Small intestine (tissue), 16 donors: ENCODE measurements at places on chromosomes 3 and 15.

DNA sequence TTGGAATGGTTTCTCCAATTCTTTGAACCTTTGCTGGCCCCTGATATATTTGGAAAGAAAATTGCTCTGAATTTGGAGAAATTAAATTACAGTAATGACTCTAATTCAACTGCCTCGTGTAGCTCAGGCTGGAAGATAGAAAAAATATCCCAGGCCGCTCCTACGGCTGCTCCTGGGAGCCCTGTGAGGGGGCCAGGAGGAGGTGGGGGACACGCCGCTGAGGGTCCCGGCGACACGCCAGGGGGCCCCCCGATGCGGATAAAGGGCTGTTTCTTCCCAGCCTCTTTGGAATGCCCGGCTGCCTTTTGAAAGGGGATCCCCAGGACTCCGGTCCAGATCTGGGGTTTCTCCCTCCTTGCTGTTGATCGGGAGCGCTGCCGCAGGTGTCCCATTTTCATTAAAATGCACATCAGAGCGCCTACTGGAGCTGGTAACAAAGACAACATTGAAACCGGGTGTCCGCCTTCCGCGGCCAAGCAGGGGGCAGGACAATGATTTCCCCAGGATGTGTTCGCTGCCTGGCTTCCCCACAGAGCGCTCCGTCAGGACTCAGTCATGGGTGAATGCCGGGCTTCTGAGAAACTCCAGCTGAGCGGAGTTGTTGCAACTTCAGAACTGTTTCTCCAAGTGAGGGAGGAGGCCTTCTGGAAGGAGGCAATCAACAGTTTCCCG is 200.1 kb upstream of the KBTBD8 start:
- peak; percentile 28 for DNase-seq

GRCh38 chr3:173395412-173396181 is 1.9 kb upstream of the NLGN1 start:
- peak; percentile 48 for DNase-seq

DNA sequence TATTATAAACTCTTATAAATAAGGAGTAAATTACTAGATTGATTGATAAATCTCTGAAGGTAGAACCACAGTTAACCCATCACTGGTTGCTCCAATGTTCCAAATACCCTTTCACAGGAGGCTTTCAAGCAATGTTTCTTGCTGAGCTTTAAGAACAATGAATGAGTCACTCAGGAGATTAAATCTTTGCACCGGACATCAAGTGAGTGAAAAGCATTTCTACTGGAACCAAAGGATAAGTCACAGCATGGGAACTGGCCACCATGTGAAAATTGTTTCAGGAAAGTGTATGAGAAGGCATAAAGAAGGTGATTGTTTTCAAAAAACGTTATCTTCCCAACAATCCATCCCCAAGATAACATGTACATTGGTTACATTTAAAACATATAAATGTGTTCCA is 90.6 kb downstream of the CNTN3 start:
- no peak for DNase-seq

DNA sequence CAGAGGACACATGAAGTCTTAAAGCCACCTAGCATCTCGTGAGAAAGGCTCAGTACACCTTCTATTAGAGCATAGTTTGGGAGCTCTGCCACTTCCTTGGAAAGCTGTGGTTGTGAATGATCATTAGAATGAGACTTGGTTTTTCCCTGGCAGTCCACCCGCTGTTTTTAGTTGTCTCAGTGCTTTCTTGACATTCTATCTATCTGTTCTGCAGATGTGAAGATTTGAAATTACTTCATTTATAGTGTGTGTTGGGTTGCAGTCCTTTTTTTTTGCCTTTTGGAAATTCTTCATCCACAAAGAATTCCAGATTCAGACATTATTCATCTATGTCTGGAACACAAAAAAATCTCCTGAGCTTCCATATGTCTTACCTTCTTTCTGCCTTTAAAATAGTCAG is 23.7 kb downstream of the PPP2R3A start:
- no peak for DNase-seq

GRCh38 chr15:28955160-28955992 is 69.6 kb downstream of the APBA2 start:
- DNase-seq, result no peak

GRCh38 chr15:47367726-47368390 is 349.4 kb upstream of the SEMA6D start:
- DNase-seq, result no peak

- peak; percentile 83 for DNase-seq
Observed at GRCh38 chr15:31488437-31489204, 162.0 kb downstream of the KLF13 start.

DNA sequence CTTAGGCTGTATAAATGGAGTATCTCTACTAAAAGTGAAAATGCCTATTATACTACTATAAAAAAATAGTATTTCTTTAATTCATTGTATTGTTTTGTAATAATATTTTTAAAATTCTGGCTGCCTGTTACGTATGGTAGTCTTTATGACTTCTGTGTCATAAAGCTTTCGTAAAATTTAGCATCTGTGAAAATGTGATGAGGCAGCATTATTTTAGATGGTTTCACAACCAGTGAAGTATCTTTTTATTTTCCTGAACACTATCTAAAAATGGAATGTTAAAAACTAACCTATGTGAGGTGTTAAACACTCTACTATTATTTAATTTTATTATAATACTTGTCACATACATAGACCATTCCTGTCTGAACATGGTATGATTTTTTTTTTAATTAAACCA is 46.2 kb downstream of the LRCH3 start:
- DNase-seq, result no peak

- DNase-seq, result no peak
Observed at GRCh38 chr15:66753687-66754377, 51.8 kb downstream of the SMAD6 start.

- DNase-seq, result no peak
Observed at GRCh38 chr3:182910936-182911781, 69.2 kb downstream of the DCUN1D1 start.

- DNase-seq, result peak; percentile 88
Observed at GRCh38 chr3:169297214-169297613, 366.3 kb downstream of the MECOM start.

GRCh38 chr15:67125589-67126502 is 60.4 kb downstream of the SMAD3 start:
- DNase-seq, result no peak

- DNase-seq, result no peak
Observed at GRCh38 chr3:176992565-176992964, 204.7 kb downstream of the TBL1XR1 start.

DNA sequence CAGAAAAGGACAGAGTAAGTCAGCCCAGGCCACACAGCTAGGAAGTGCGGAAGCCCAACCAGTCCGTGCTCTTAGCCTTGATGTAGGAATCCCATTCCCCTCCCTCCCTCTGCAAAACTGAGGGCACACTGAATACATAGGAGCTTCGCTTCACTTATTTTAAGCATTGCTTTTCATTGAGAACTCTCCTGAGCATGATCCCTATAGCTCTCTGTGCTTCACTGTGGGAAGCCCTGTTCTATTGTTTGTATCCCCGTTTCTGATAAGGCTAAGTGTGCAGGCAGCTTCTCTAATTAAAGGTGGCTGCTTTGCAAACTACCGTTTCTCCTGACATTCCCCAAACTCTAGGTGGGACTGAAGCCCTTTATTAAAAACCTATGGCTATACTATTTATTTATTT is 29.9 kb downstream of the IL5RA start:
- no peak for DNase-seq

GRCh38 chr3:65778968-65779367 is 259.8 kb downstream of the MAGI1 start:
- DNase-seq, result no peak

DNA sequence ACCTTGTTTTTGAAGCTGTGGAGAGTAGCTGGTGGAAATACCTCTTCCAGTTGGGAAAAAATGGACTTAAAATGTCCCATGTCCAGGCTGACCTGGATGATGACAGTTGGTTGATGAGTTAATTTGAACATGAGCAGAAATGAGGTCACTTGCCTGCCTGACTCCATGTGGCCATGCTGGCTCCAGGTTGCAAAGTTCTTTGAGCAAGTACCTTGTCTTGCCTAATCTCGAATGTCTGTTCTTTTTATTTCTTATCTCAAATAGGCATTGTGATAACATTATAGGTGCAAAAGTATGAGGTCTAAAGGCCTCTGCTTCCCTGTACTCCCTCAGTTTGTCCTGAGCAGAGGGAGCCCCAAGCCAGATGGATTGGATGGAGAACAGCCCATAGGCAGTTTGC is 9.0 kb downstream of the MAPKBP1 start:
- peak; percentile 83 for DNase-seq

- DNase-seq, result no peak
Observed at GRCh38 chr15:48426941-48427340, 95.7 kb downstream of the DUT start.

DNA sequence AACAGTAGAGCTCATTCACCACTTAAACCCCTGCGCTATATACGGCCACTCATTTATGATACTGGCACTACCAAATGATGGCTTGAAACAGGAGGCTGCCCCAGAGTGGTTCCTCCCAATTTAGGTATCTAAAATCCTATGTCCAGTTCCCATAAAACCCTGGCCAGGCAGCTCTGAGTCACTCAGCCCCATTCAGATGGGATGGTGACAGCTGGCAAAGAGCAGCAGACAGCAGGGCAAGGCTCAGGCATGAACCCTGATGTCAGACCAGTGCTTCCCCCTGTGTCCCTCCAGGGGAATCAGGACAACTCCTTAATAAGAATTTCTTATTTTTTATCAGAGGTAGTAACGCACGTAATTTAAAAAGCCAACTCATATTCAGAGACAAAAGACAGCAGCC is 77.2 kb upstream of the RNU6-1 start:
- DNase-seq, result no peak

- no peak for DNase-seq
Observed at GRCh38 chr3:126354776-126355175, 2.4 kb downstream of the KLF15 start.

GRCh38 chr15:45026651-45027190 is 3.7 kb downstream of the SORD start:
- DNase-seq, result peak; percentile 53
